ENCODE measurements at places on chromosomes 13 and 19.

GRCh38 chr19:39144290-39145071, 18.9 kb downstream of the PAK4 start:
- DNase-seq = peak; percentile 66

DNA sequence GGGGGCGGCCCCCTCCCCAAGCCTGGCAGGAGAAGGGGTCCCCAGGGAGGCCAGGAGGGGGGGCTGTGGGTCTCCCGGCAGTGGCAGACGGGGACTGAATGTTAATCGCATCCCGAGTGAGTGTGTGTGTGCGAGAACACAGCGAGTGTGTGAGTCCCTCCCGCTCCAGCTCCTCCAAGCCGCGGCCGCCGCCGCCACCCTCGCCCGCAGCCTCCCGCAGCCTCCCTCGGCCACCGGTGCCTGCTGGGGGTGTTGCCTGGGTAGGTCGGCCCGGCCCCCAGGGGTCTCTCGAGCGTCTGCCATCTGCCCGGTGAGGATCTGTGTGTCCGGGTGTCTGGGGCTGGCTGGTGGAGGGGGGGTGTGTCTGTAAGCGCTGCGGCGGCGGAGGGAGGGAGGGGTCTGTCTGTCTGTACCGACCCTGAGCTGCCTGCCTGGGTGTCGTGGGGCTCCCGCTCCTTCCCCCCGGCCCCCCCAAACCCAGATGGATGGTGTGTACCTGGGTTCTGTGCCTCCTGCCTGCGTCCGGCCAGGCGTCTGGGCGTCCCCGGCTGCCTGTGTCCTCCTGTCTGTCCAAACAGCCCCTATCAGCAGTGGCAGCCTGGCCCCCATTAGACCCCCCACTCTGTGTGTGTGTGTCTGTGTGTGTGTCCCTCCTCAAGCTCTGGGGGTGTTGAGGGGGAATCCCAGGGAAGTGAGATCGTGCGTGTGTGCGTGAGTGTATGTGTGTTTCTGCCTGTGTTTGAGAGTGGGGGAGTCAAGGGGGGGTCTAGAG, at the start of gene GRIN2D:
Gene GRIN2D (plus strand): TSS at position 110 of the 772 bp plus-strand sequence. CDS start 4,725 bp downstream, outside the sequence.
- peak; percentile 63 for DNase-seq

- no peak for DNase-seq
Measured at GRCh38 chr13:22883956-22884355, 296.8 kb upstream of the SGCG start.

GRCh38 chr13:72457151-72457550, 270.3 kb downstream of the MZT1 start:
- DNase-seq = no peak

DNA sequence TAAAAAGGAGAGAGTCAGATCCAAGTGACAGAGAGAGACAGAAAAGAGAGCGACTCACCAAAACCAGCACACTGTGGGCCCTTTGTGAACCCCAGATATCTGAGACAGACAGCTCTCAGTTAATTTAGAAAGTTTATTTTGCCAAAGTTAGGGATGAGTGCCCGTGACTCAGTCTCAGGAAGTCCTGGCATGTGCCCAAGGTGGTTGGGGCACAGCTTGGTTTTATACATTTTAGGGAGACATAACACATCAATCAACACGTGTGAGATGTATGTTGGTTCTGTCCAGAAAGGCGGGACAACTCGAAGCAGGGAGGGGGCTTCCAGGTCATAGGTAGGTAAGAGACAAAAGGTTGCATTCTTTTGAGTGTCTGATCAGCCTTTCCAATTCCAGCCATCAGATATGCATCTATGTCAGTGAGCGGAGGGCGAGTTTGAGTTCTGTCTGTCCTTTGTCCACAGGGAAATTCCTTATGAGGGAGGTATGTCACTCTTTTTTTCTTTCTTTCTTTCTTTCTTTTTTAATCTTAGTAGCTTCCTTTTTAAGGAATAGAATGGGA, 37.2 kb upstream of the ATP11A start:
- DNase-seq = no peak

DNA sequence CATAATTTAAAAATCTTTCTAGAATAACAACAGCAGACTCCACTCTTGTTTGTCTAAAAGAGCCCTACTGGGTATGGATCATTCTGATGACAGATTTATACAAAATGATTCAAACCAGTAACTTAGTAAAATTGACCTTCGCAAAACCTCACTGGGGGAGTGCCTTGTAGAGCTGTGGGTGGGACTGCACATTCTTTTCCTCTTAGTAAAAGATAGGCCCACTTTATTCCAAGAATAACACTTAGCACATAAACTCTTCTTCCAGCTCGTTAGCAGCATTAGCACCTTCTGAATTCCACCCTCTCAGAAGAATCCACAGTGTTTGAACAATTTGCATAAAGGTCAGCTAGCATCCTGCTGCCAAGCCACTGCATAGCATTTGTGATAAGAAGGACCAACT, 106.8 kb downstream of the STOML3 start:
- no peak for DNase-seq

- DNase-seq = no peak
Measured at GRCh38 chr19:5966215-5966614, 11.7 kb downstream of the RANBP3 start.

GRCh38 chr13:22765547-22765946, 415.2 kb upstream of the SGCG start:
- DNase-seq = no peak

DNA sequence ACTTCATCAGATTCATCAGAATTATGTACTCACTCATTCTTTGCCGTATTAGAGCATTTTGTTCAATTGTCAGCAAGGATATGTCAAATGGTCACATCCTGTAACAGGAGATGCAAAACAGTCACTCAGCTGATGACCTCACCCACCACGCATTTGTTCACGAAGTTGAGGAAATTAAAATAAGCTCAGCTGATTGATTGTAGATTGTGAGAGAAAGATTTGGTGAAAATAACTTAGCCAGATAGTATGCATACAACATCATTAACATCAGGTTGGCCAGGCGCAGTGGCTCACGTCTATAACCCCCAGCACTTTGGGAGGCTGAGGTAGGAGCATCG, 22.6 kb upstream of the CDC16 start:
- no peak for DNase-seq

DNA sequence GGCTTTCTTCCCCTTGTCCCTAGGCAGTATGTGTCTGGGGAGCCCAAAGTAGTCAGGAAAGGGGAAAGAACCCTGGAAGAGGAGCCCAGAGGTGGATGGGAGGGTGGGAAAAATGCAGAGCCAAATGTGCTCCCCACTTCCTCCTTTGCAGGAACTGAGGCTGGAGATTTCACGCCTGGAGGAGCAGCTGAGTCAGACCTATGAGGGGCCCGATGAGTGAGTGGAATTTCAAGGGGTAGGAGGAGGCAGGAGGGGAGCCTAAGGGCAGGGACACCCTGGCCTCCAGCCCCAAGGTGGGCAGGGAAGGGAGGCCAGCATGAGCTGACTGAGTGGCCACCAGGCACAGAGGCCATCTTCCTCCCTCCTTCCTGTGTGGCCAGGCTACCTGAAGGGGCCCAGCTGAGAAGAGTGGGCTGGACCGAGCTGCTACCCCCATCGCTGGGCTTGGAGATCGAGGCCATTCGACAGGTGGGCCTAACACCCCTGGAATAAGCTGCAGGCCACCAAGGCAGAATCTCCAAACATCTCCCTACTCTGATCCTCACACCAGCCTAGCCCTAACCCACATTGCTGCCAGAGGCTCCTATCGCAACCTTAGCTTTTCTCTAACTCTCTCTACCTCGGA, 14.3 kb downstream of the PTH2 start:
- DNase-seq = no peak

GRCh38 chr13:50340146-50340545, 324.9 kb downstream of the KCNRG start:
- no peak for DNase-seq
